ENCODE measurements at places on chromosomes 16 and 17.

- DNase-seq, result no peak
Observed at GRCh38 chr16:11370084-11370931, 25.0 kb downstream of the RMI2 start.

DNA sequence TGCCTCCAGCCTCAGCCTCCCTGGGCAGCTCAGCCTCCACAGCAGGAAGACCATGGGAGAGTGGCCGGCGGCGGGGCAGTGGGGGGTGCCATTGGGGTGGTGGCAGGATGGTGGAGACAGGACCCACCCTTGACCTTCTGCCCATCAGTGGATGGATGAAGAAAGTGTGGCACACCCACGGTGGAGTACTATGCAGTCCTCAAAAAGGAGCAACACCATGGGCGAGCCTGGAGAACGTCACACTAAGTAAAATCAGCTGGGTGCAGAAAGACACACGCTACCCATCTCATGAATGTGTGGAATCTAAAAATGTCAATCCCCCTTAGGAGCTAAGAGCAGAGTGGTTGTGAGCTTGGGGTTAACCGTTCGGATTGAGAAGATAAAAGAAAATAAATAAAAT is 34.8 kb upstream of the ACSF3 start:
- DNase-seq, result no peak

- peak; percentile 11 for DNase-seq
Observed at GRCh38 chr17:1829216-1829591, 498 bp downstream of the SMYD4 start.

DNA sequence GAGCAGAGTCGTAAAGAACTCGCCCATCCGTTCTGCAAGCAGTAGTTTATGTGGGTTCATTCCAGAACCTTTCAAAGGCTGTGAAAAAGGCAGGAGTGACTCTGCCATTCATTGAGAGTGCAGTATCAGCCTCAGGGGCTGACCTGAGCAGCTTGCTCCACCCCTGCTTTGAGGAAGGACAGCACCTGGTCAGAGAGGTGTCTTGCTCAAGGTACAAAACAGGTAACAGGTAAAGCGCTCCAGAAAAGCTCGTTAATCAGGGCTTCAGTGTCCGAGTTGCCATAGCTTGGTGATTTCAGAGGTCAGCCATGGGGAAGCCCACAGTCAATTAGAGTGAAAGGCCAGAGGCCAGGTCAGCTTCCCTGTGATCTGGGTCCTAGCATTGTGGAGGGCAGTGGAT is 251.1 kb downstream of the ABCC12 start:
- DNase-seq, result no peak

Measured in stimulated activated CD4-positive, alpha-beta T cell treated with anti-CD3 and anti-CD28 coated beads, Interleukin-4, amount 100 ng/mL, for 24 hours (primary cell).